ENCODE measurements at places on chromosomes 2 and 18.
A peak's percentile ranks its signal among the peaks of the same experiment; 100 is the strongest.

GRCh38 chr2:134281815-134282419, 28.0 kb downstream of the MGAT5 start:
- DNase-seq, result no peak

DNA sequence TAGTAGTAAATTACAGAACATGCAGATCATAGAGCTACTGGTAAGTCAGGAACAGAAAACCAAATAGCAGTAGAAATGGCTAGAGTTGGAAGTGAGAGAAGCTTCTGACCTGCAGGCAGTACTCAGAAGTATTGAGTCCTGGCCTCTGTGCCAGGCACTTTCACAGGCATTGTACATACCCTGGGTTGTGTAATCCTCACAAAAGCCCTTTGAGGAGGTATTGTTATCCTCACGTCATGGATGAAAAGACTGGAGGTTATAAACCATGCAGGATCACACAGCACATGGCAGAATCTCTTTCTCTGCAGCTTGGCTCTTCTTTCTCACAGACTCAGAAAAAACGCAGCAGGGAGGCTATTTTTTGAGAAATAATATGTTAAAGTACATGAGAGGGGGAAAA, 789.3 kb upstream of the FAM98A start:
- no peak for DNase-seq

GRCh38 chr18:66931010-66931409, 327.1 kb upstream of the CDH19 start:
- no peak for DNase-seq

DNA sequence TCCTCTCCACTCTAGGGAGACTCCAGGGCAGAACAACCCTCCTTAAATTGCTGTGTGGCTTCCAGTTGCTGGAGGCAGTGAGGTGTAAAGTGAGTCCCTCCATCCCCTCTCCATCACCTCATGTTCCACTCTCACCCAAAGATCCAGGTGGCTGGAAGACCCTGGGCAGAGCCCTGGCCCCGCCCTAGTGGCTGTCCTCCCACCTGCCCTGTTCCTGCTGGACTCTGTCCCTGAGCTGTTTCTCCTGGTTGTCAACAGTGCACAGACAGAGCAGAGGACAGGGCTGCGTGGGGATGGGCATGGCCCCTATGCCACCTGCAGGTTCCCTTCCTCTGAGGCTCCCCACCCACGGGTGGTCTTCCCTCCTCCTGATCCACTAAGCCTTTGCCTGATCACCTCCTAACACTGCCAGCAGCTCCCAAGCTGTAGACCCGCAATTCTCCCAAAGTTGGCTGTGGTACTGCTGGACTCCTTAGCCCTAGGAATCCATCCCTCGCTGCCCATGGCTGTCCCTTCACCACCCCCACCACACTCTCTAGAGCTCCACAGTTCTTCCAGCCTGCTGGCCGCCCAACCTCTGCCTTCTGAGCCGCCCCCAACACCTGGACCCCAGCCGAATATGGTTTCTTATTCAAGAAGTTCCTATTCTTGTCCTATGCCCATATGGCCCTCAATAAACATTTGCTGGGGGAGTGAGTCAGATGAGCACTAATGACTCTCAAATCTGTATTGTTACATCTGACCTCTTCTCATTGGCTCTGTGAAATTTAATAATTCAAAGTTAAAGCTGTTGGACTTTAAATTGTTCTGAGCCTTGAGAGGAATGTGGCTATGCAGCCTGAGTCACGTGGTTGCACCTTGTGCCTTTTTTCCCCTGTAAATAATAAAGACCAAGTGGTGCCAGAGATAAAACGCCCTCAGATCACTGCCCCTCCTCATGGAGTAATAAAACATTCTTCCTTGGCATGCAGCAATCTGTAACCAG, 260.0 kb upstream of the HS6ST1 start:
- no peak for DNase-seq

DNA sequence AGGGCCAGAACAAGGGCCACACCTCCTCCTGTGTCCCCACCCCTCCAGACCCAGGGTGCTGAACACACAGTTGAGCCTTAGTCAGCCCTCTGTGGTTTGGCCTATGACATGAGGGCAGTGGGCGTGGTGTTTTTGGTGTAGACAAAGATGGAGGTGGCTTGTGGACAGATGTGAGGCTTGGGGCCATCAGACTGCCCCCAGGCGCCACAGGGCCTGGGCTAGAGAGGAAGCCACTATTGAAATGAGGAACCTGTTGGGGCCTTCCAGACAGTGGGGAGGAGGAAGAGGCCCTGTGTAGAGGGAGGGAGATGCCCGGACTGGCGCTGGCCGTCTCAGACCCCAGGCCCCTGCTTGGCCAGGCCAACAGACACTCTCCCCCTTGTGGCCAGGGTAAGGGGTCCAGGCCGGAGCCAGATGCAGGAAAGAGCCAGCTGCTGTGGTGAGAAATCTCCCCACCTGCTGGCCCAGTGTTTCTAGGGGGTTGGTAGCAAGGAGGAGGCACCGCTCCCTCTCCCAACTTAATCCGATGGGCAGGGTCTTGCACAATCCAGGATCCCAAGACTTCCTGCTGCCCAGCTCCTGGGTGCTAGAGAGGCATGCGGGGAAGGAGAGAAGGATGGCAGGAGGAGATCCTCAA, 53.8 kb downstream of the SMAD7 start:
- DNase-seq, result peak; percentile 74

DNA sequence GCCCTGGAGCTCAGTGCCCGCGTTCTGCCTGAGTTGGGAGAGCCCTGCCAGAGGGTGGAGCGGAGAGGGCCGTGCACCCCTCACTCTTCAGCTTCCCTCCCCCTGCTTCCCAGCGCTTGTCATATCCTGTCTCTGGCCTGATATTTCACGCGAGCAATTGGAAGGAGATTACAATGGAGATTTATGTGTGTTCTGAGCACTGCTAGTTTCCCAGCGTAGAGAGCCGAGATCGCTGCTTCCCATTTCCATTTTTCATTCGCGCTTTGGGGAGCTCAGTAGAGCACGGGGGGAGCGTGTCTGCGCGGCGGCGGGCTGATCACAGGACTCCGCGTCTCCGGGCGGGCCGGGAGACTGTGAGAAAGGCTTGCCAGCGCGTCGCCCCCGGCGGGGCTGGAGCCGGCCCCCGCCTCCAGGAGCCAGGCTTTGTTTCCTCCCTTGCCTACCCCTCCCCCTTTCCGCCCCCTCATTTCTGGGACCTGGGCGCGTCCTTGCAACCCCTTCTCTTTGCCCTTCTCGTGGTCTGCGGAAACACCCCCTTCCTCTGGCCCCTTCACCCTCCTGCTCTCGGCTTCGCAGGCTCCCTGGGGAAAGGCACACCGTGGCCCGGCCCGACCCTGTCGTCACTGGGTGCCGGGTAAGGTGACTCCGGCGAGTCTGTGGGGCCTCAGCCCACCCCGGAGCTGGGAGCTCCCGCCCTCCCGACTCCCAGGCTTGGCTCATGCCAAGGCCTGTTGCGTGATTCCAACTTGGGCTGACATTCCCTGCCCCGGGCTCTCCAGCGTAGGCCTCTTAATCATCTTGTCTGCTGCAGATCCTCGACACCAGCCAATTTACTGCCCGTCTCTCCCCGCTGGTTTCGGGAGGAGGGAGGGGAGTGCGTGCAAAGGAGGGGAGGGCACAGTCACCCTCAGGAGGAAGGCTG, 5.8 kb downstream of the DLX2 start:
- no peak for DNase-seq

GRCh38 chr18:61544178-61544577, 210.9 kb downstream of the CDH20 start:
- no peak for DNase-seq

DNA sequence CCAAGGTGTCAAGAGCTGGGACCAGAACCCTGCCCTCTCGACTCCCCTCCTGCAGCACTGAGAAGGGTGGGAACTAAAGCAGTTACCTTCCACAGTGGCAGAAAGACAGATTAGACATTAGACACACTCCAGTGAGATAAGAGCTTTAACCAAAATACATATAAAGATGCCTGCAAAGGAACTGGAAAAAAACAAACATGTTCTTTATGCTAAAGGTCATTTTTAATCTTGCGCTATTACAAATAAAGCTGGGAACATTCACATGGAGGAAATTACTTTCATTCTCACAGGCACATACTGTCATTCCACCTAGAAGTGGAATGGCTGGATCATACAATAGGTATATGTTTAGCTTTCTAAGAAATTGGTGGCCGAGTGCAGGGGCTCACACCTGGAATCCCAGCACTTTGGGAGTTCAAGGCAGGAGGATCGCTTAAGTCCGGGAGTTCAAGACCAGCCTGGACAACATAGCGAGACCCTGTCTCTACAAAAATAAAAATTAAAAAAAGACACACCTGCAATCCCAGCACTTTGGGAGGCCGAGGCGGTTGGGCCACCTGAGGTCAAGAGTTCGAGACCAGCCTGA, 41.9 kb downstream of the C2orf76 start:
- DNase-seq, result no peak

DNA sequence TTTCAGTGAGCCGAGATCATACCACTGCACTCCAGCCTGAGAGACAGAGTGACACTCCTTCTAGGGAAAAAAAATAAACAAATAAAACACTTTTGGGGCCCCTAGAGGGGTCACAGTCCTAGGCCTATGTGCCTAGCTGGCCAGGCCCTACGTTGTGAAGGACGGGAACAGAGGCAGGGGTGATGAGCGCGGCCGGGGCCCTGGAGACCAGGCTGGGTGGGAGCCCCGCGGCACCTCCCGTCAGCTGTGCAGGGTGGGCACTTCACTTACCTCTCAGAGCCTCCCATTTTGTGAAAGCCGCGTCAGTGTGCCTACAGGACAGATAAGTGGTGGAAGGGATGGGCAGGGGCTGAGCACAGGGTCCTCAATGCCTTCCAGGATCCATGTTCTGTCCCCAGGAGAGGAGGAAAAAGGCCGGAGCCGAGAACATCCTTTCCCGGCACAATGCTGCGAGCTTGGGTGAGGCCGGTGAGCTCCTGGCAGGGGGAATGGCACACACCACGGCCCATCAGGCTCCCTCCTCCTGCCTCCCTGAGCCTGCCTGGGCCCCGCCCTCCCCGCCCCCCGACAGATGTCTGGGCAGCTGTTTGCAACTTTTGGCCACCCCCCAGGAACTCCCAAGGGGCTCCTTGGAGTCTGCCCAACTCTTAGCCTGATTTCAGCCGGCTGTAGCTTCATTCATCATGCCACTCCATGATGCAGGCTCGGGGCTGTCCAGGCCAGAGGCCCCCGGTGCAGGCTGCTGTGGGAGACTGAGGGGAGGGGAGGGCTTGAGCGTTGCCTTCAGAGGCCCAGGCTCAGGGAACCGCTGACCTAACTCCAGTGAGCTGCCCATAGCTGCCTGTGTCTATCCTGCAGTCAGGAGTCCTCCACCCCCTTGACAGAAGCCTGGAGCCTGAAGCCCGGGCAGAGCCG, 196.5 kb downstream of the TFCP2L1 start:
- DNase-seq, result no peak

DNA sequence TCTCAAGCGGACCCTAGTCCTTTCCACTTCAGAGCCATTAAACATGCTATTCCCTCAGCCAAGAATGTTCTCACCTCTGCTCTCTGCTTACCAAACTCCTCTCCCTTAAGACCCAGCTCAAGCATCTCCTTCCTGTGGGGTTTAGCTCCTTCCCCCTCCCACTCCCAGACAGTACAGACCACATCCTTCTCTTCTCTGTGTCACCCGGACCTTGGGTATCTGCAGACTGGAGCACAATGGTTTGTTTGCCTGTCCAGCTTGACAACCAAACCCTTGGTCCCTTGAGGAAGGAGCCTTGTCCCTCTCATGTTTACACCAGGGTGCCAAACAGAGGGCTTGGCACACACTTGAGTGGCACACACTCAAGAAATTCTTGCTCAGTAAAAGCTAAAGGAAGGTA, 4.1 kb upstream of the CD8A start:
- no peak for DNase-seq

DNA sequence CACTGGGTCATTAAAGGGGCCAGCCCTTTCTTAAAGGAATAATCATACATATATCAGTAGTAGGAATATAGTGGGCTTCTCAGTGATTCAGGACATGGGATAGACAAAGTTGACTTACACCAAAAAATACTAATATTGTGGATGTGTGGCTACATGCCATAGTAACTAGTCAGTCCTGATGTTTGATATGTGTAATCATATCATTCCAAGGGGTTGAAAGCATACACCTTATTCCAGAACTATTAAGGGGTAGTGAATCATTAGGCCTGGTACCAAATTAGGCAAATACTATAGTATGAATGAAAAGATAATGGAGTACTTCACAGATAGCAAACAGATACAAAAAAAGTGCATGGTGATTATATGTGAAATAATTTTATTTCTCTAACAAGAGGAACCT, 814.9 kb upstream of the NRXN1 start:
- DNase-seq, result no peak

DNA sequence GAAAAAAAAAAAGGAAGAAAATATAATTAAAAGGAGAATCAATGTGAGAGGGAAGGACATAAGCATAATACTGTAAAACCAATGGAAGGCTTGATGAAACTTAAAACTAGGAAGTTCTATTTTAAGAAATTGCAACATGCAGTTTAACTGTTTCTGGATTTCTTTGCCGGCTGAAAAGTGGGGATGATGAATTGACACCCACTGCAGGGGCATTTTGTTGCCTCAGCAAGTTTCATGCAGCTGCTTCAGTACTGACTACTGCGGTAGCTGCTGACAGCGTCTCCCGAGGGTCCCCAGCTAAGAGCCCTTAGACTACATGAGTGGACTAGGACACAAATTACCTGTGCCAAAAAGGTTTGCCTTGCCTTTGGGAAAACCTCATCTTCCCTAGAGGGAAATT, 69.2 kb downstream of the B3GNT2 start:
- no peak for DNase-seq

DNA sequence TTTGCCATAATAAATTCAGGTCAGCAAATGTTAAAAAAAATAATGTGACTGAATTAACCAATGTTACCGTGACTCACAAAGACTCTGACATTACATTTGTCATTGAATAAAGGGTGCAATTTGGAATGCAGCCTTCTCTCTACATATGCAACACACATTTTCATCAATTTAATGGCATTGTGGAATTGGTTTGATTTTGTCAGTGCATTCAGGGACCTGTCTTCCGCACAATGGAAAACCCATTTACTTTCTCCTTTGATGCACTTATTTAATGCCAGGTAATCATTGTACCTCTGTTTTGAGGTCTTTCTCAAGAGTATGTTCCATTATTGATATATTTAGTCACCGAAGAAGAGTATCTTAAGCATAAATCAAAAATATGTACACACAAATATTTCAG, 1099.3 kb downstream of the SOCS6 start:
- DNase-seq, result no peak

DNA sequence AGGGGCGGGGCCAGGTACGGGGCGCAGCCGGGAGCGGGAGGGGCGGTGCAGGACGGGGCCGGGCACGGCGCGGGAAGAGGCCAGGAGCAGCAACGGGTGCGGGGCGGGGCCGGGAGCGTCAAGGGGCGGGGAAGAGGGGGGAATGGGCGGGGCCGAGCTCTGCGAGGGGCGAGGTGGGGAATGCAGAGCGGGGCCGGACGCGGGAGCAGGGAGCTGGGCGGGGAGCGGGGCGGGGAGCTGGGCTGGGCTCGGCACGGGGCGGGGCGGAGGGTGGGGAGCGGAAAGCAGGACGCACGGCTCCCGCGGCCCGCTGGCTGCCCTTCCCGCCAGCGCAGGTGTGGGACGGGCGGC, at the start of gene IMPA2:
Gene IMPA2 (plus strand): TSS at position 316 of the 351 bp plus-strand sequence. CDS start 163 bp downstream, outside the sequence.
- DNase-seq, result no peak

GRCh38 chr2:126494593-126494992, 161.4 kb upstream of the GYPC start:
- no peak for DNase-seq

GRCh38 chr2:195763866-195764265, 106.8 kb downstream of the SLC39A10 start:
- DNase-seq, result no peak

All from fibroblast of villous mesenchyme (primary cell).